GM03348 (cell line): ENCODE measurements at places on chromosomes 12 and 14.

DNA sequence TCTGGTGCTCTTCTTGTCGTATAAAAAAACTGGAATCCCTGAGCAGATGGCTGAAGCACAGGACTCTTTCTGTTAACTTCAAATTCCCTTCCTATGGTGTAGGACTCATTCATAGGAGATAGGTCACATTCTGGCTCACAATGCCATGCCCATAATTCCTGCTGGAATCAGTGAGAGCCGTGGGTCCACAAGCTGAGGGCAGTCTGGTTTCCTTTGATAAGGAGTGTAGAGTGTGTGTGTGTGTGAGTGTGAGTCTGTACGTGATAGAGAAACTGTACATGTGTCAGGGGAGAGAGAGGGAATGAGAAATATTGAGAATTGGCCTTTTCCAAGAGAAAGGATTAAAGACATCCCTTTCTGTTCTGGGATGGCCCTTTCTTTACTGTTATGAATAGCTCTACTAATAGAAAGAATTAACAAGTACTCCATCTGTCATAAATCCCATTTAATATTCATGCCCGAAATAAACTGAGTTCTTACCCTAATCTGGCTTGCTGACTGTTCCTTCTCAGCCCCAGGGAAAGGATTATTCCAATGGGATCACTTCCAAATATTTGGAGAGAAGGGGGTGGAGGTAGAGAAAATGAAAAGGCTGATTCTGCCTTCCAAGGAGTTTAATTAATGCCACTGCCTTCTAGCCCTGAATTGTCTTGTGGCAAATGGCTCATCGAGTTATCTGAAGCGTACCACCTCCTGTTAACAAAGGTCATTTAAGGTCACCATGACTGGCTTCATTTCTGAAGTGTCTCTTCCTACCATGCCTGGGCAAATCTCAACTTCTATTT, 79.0 kb downstream of the TMX1 start:
- no peak for DNase-seq

GRCh38 chr14:65495196-65495595, 82.7 kb downstream of the FUT8 start:
- DNase-seq: peak; percentile 20

- peak; percentile 10 for DNase-seq
Observed at GRCh38 chr14:71271166-71271945, 364.1 kb downstream of the PCNX1 start.

GRCh38 chr14:69750495-69750894, 16.4 kb upstream of the SRSF5 start:
- DNase-seq: no peak

DNA sequence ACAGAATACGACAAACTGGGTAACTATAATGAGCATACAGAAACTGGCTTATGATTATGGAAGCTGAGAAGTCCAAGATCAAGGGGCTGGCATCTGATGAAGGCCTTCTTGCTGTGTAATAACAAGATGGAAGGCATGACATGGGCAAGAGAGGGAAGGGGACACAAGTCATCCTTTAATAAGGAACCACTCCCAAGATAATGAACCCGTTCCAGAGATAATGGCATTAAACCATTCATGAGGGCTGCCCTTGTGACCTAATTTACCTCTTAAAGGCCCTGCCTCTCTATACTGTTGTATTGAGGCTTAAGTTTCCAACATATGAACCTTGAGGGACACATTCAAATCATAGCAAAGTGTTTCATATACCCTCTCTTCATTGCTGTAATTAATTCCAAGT, 4.6 kb upstream of the VTI1B start:
- DNase-seq: no peak

DNA sequence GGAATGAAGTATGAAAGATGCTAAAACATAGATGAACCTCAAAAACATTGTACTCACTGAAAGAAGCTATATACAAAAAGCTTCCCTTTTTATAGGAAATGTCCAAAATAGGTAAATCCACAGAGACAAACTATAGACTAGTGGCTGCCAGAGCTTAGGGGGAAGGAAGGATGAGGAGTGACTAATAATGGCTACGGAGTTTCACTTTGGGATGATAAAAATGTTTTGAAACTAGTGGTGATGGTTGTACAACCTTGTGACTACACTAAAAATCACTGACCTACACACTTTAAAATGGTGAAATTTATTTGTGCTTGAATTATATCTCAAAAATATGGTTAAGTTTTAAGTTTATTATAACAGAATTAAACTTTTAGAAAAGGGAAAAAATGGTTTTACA, 37.1 kb upstream of the AMN1 start:
- no peak for DNase-seq
